Stimulated activated CD4-positive, alpha-beta T cell treated with anti-CD3 and anti-CD28 coated beads, Interleukin-1b, Interleukin-23, amount 100 ng/mL, for 48 hours (primary cell): ENCODE measurements at places on chromosomes 7 and 10.

DNA sequence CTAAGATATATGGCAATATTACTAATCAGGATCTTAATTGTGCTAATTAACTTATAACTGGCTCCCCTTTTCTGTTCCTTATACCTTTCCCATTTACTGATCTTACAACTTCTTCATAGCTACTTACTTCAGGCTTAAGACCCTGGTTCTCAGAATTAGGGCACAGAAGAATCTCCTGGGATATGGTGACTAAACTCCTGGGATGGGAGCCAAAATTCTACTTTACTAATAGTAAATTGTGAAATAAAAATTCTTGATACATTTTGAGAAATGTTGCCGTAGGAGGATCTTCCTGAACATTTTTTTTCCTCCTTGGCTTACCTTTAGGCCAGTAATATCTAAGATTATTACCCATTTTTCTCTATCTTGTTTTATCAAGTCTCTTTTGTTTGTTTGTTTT is 309.5 kb downstream of the ATRNL1 start:
- no peak for DNase-seq

- no peak for DNase-seq
These were observed 72.0 kb downstream of the RNF216 start for GRCh38 chr7:5709347-5709950.

- no peak for DNase-seq
These were observed 52.0 kb downstream of the JAZF1 start for GRCh38 chr7:28128608-28129007.

GRCh38 chr7:125436220-125436619 is 506.6 kb upstream of the POT1 start:
- DNase-seq: no peak

DNA sequence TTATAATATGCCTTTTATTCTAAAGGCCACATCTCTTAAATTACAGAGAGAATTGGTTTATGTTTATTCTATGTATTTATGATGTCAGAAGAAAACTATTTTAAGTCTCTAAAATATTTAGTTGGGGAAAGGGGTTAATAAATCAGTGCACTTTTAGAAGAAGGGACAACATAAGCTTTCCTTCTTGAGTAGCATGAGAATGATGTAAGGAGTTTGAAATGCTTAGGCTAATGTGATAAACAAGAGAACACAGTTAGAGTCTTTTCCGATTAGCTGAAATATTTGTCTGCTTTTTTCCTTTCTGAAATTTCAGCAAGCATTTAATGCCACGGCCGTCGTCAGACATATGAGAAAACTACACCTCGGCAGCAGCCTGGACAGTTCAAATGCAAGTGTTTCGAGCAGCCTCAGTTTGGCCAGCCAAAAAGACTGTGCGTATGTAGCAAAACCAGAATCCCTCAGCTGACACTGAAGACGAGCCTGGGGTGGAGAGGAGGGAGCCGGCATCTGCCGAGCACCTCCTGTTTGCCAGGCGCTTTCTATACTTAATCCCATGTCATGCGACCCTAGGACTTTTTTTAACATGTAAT is 176.2 kb downstream of the CCDC3 start:
- no peak for DNase-seq
